ENCODE measurements at places on chromosomes 2 and 18. TPM values are rescaled to one million over a fixed set of nuclear protein-coding genes. Genes with fewer than 3 reads are reported as not detected.

The FBXO36 gene
- 1.9 TPM for total RNA-seq

The IL36G gene
- total RNA-seq, result not detected

The SERPINB4 gene
- total RNA-seq, result not detected

The GATA6 gene
- total RNA-seq, result 89.5 TPM

The POTEC gene
- not detected for total RNA-seq

The TANC1 gene
- 17.3 TPM for total RNA-seq

The TMEM37 gene
- total RNA-seq, result 7.6 TPM

The MROH2A gene
- total RNA-seq, result not detected

The CCDC178 gene
- not detected for total RNA-seq

The ANTXR1 gene
- total RNA-seq, result 81.8 TPM

The MYOM1 gene
- total RNA-seq, result 3.0 TPM

The PSMA8 gene
- total RNA-seq, result not detected

The MOGAT1 gene
- not detected for total RNA-seq

The REEP1 gene
- 0.12 TPM for total RNA-seq

The IL36A gene
- not detected for total RNA-seq

The STAT4 gene
- total RNA-seq, result 0.47 TPM

The PRKAG3 gene
- total RNA-seq, result not detected

The CENPA gene
- total RNA-seq, result 0.23 TPM

The PARD3B gene
- total RNA-seq, result 6.8 TPM

The SLC16A14 gene
- 0.23 TPM for total RNA-seq
